ENCODE measurements at places on chromosomes 4 and X.

GRCh38 chr4:121448231-121448630, 67.4 kb upstream of the QRFPR start:
- peak; percentile 90 for DNase-seq

GRCh38 chr4:151442002-151442401, 33.0 kb downstream of the FHIP1A start:
- no peak for DNase-seq

DNA sequence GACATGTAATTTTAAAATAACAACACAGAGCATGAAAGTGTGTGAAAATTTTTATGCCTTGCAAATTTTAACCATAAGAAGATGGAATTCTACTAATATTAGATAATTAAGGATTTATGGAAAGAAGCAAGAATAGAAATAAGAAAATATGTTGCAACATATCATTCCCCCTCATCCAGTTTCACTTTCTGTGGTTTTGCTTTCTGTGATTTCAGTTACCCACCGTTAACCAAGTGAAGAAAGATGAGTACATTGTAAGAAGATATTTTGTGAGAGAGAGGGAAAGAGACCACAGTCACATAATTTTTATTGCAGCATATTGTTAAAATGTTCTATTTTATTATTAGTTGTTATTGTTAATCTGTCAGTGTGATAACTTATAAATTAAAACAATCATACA, 77.9 kb downstream of the ADAM29 start:
- peak; percentile 4 for DNase-seq

DNA sequence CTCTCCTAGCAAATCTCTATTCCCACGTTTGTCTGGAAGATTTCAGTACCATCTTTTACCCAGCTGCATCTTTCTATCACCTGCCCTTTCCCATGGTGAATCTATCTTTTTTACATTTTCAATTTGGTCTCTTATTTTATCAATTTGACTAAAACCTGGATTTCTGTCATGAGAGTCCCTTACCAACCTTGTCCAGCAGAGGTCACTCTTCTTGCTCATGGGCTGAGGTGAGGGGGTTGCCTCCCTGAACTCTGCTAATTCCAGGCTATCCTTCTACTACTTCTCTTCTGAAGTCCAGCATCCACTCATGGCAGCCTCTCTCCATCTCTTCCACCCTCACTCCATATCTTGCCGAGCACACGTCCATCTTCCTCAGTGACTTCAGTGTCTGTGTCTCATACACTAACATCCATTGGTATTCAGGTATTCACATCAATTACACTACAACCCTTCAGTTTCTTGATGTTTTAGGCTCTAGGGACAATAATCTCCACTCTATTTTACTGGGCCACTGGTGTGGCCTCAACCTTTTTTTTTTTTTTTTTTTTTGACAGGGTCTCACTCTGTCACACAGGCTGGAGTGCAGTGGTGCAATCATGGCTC, 17.8 kb upstream of the ZNF827 start:
- DNase-seq = peak; percentile 12

DNA sequence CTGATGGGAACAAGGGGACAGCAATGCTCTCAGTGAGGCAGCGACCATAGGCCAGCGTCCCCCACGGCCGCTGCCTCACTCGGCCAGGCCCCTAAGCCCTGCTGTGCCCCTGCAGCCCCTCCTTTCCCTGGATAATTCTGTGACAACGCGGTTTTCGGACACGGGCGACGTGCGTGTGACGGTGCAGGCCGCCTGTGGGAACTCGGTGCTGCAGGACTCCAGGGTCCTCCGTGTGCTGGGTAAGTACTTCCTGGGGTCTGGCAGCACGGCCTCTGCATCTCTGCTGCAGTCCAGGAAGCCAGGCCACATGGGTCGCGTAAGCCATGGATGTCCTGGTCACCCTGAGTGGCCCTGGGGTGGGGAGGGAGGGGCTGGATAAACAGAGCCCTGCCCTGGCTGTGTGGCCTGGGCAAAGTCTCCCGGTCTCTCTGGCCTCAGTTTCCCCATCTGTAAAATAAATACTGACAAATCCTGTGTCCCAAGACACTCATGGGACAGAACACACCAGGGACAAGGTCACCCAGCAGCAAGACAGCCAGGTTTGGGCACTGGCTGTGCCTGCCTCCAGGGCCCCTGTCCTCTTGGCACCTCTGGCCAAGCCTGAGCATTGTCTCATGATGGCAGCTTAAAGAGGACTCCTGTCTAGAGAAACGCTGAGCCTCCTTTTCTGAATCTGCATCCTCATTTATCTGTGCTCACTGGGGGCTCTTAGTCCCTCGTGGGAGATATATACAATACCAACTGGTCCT, 212.8 kb downstream of the AFAP1 start:
- no peak for DNase-seq

DNA sequence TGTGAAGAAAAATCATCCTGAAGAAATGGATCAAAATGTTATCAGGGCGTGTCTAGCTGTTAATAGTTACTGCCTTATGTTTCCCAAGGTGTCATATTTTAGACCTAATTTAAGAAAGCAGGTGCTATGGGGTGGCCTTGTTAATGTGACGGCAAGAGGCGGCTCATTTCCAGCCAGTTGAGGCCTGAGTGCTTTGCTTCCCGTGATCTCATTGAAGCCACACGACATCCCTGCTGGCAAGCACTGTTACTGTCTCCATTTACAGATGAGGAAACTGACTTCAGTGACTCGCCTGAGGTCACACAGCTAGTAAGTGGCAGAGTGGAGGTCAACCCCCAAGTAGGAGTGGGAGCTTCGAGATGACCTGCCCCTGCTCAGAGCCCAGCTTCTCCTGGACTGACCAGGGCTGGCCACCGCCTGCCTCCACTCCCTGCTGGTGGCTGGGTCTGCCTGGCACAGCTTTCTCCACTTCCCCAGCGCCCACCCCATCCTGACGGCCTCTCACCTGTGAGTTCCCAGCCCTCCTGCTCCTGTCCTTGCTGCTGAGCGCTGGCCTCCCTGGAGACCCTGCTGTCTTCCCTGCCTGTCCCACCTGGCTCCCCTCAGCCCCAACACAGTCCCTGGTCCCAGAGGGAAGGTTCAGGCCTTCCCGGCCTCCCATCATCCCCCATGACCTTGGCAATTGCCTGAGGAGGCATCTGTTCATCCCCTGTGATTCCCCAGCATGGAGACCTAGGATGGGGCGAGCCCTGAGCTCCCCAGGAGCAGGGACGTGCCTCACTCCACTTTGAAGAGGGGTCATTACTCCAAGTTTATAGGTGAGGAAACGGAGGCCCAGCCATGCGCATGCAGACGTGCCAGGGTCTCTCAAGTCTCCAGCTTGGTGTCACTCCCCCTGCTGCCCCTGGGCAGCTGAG, 47.7 kb upstream of the SORCS2 start:
- DNase-seq = no peak

DNA sequence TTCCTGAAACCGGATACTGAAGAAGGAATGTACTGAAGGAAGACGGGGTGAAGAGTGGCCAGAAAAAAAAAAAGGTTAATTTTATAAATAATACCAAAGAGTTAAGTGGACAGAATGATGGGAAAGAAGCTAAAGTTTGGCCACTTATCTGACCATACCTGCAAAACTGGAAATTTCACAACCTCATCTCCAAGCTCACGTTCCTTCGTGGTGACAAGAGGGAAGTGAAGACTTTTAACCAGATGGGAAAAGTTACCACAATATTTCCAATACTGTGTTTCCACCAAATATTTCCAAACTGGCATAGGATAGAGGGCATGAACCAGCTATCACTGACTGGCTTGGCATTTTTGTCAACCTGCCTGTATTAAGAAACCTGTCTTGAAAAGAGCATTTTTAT, 56.4 kb downstream of the MAML3 start:
- no peak for DNase-seq

- DNase-seq = peak; percentile 55
These were observed 291.6 kb upstream of the HS3ST1 start for GRCh38 chr4:11720292-11720691.

DNA sequence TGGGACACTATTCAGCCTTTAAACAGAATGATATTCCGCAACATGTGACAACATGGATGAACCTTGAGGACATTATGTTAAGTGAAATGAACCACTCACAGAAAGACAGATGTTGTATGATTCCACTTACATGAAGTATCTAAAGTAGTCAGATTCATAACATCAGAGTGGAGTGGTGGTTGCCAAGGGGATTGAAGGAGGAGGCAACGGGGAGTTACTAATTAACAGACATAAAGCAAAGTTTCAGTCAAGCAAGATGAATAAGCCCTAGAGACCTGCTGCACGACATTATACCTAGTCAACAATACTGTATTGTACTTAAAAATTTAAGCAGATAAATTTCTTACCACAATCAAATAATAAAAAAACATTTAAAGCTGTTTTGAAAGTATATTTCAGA, 105.0 kb upstream of the NR0B1 start:
- DNase-seq = peak; percentile 82

- no peak for DNase-seq
These were observed 48.9 kb upstream of the MTNR1A start for GRCh38 chr4:186604124-186604807.

- no peak for DNase-seq
These were observed 85.9 kb upstream of the GPR34 start for GRCh38 chrX:41602816-41603345.

DNA sequence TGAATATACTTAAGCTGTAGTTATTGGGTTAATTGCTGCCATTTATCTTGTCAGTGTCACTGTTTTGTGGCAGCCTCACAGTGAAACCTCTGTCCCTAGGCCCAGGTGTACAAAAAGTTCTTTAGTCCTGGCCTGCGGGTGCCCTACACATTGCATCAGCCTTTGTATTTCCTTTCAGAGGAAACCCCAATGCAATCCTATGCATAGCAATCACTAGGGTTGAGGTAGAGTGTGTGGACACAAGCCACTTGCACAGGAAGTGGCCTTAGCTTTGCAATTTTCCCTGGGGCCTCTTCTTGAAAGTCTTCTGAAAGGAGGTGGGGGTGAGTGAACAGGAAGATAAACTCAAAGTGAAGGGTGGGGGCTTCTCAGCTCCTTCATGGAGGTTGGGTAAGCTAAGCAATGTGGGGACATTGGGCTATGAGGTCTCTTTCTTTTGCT, 27.8 kb downstream of the VSIG4 start:
- DNase-seq = no peak

DNA sequence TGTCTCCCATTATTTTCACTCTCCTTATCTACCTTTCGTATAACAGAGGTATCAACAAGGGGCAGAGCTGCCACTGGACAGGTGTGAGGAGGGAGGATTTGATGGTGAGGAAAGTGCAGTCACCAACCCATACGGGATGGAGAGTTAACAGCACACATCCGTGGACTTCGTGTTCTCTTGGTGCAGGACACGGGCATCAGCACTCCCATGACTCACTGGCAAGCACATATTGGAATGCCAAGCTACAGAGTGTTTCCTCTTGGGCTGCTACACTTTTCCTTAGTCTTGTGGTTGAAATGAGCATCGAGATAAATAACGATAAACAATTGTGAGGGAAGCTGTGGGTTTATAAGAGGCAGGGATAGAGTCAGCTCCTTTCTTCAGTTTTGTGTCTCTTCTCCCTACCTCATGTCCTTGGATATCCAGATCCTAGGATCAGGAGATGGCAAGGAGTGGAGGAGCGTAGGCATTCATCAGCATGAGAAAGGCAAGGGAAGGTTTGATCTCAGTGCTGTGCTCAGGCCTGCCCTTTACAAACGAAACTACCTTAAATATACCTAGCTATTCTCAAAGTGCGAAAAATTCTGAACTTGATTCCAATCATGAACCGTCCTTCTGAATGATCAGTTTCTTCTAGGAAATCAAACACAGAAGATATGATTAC, 96.3 kb downstream of the ZNF827 start:
- no peak for DNase-seq

DNA sequence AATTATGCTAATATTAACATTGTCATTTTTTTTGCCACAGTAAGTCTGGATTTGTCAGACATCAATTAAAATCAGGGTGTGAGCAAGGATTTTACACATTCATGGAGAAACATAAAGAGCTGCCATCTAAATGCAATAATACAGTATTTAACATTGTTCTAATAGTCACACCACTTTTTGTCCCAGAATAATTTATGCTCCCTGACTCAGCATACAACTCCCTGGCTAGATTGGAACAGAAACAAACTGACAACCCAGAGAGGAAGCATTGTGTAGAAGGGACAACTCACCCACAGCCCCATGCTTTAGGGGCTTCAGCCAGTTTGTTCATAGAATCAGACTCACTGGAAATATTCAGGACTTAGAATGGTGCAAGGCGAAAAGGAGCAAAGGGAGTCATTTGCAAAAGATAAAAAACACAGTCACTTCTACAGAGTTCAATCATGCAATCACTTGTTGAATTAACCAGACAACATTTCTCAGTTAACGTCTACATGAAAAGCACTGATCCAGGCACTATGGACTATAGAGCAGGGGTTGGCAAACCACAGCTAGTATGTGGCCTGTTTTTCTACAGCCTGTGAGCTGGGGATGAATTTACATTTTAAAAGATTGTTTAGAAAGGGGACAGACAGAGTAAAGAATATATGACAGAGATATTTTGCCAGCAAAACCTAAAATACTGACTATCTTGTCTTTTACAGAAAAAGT, 26.4 kb upstream of the SEC24B start:
- no peak for DNase-seq

- DNase-seq = no peak
These were observed 44.2 kb upstream of the RASSF6 start for GRCh38 chr4:73664470-73664869.

DNA sequence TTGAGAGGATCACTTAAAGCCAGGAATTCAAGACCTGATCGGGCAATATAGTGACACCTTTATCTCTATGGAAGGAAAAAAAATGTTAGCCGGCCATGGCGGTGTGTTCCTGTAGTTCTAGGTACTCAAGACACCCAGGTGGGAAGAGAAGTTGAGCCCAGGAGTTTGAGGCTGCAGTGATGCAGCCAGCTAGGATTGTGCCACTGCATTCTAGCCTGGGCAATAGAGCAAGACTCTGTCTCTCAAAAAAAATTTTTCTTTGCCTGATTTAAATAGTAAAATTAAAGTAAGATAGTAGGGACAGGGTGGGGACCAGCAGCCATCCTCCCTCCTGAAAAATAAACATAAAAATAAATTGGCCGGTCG, 16.9 kb upstream of the FAM47E start:
- no peak for DNase-seq

- no peak for DNase-seq
These were observed 97.1 kb downstream of the TMA16 start for GRCh38 chr4:163591614-163592020.

GRCh38 chr4:54082168-54082567, 17.8 kb upstream of the CHIC2 start:
- DNase-seq = peak; percentile 95

- DNase-seq = no peak
These were observed 42.0 kb upstream of the PGRMC2 start for GRCh38 chr4:128329638-128330037.

DNA sequence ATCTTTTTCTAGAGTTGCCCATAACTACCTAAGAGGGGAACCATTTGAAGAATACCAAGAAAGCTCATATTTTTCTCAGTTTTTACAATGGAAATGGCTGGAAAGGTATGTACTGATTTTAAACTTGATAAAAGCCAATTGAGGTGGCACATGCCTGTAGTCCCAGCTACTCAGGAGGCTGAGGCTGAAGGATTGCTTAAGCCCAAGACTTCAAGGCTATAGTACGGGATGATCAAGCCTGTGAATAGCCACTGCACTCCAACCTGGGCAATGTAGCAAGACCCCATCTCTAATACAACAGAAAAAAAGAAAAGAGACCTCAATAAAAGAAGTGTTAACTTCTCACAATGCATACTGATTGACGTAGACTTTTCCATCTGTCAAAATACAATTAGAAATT, 44.4 kb downstream of the GRK4 start:
- no peak for DNase-seq

- DNase-seq = no peak
These were observed 14.4 kb upstream of the ZNF41 start for GRCh38 chrX:47497271-47497888.

Measured in RCC 7860 (cell line).